Activated CD8-positive, alpha-beta memory T cell treated with anti-CD3 and anti-CD28 coated beads, Interleukin-2, amount 10 ng/mL, durations not matched to agents 7 days and 5 days (primary cell): ENCODE measurements at places on chromosomes 16 and 17. TPM values are rescaled to one million over a fixed set of nuclear protein-coding genes. Genes with fewer than 3 reads are reported as not detected.
A peak's percentile ranks its signal among the peaks of the same experiment; 100 is the strongest.

GRCh38 chr17:74249590-74250270, 24.3 kb upstream of the DNAI2 start:
- DNase-seq, result no peak

DNA sequence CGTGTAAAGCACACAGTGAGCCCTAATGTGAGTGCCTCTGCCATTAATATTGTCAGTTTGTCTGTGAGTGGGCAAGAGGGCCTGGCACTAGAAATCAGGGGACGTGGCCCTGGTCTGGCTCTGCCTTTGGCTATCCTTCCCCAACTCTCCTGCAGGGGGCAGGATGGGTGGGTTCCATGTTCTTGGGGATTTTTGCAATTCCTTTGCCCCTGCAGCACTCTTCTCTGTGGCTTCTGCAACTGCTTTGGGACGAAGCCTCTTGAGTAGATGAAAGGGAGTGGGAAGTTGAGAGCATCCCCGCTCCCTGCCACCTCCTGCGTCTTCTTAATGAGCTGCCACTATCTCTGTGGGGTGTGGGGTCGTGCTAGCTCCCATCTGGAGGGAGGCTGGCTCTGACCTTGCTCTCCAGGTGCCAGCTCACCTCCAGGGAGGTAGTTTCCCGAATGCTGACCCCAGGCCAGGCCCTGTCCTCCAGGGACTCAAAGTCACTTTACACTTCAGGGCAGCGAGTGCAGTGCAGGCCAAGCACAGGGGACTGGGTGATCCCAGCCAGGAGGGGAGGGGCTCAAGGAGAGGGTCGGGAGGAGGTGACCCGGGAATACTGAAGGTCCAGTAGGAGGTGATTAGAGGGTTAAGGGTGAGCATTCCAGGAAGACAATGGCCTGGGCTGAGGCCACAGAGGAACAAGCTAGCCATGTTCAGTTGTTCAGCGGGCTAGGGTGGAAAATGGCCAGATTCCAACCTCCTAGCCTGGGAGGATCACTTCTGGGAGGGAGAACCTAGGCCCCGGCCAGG, 121.0 kb upstream of the NLRP1 start:
- peak; percentile 37 for DNase-seq

DNA sequence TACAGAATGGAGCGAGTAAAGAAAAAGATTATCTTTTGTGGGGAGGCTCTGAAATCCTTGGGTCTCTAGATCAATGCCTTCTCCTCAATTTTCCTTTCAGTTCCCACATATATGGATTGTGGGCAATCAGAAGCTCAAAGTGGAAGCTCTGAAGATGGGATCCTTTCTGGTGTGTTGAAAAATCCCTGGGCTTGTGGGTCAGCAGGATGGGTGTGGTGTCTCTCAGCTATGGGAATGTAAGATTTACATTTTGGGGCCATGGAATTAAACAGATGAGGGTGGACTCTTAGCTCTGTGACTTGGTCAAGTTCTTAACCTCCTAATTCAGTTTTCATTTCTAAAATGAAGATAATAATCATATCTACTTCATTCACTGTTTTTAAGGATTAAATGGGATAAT, 231.9 kb upstream of the CA10 start:
- DNase-seq, result no peak

DNA sequence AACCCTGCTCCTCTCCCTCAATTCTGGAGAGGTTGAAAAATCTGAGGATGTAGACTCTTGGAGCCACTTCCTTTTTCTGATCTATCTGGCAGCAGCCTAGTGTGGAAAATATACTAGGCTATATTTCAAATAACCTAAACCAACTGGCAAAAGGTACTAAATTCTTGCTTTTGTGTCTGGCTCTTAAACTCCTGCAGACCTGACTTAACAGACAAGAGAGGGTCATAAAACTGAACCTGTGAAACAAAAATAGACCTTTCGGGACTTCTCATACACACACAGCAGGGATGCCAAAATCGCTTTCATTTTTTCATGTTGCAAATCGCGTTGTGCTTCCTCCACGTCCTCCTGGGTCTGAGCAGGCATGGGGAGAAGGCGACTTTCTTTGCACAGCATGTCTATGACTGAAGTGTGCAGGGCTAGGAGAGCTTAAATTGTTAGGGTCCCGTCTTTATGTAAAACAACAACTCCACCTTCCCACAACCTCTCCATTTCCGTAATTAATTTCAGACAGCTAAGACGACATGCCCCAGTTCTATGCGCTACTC, 520.7 kb upstream of the PSMD7 start:
- no peak for DNase-seq

The AATK gene
- total RNA-seq, result 0.26 TPM

The DBNDD1 gene
- not detected for total RNA-seq

The CFAP97D1 gene
- total RNA-seq, result not detected

The CMTM1 gene
- total RNA-seq, result 21.4 TPM

The MAPK8IP3 gene
- 78.9 TPM for total RNA-seq
